ENCODE measurements at places on chromosomes 2 and 18.

DNA sequence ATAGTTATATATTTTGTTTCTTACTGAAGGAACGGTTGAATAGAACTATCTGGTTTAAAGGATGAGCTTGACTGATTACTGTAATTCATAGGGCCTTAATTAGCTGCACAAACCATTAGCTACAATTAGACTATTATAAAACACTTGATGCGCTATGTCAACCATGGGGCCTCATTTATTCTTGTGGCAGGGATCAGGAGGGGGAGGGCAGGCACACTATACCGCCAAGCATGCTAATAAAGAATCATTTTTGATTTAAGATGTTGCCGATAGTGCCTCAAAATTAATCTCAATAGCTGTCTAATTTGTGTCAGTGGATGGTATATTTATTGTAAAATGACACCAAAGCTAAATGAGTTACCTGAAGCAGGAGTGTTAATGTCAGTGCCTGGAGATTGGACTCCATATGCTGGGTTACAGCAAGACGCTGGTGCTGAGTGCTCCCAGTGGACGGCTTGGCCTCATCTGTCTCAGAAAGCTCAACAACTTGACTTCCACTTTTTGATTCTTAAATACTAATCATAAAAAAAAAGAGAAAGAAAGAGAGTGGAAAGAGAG, 1007.0 kb upstream of the CELF4 start:
- DNase-seq: no peak

- DNase-seq: no peak
Observed at GRCh38 chr2:130728549-130729316, at the start of gene GPR148. GPR148 (plus strand) TSS chr2:130729070; CDS start chr2:130729152, 82 bp downstream.

GRCh38 chr2:27162151-27163121, 13.6 kb downstream of the TCF23 start:
- no peak for DNase-seq

GRCh38 chr18:35158728-35159450, 81.9 kb upstream of the ZNF397 start:
- DNase-seq: no peak

- DNase-seq: no peak
Observed at GRCh38 chr2:191631754-191632153, 46.2 kb upstream of the NABP1 start.

- DNase-seq: no peak
Observed at GRCh38 chr2:172888714-172889669, 153.3 kb downstream of the RAPGEF4 start.

DNA sequence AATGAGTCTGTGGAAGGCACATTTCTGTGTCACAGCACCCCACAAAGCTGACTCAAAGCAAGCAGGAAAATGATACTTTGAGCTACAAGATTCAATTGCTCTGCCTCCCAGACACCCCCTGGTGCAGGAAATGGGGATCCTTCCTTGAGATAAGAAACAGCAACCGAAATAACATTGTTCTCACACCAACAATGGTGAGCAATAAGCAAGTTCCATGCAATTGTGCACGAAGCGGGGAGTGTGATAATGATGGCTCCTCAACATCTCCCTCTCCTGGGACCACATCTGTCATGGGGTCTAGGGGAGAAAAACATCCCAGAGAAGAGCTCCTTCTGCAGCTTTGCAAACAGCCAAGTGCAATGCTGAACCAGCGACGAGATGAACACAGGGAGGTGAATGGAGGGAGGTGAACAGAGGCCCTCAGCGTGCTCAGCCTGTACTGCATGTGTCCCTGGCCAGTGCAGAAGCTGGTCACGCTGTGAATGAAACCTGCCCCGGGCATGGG, 67.7 kb downstream of the PDCL3 start:
- DNase-seq: no peak

GRCh38 chr2:148754864-148755263, 110.3 kb downstream of the EPC2 start:
- DNase-seq: no peak

DNA sequence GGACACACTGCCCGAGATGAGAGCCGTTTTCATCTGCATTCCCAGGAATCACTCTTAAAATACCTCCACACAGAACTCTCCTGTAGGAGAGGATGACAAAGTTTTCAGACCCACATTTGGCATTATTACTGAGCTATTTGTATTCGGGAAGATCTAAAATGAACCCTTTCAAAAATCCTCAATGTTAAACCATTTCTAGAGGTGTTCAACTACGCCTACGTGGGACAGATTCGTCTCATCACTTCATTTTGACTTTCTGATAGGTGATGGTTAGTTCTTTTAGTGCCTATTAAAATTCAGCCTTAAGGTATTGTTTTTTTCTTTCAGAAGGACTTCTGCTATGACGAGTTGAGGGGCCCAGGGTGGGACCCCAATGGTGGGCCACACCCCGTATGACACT, 71.4 kb upstream of the MGAT4A start:
- DNase-seq: no peak

GRCh38 chr2:217803653-217803960, 199.2 kb downstream of the TNS1 start:
- no peak for DNase-seq

Data from neuronal stem cell (in vitro differentiated cells).